ENCODE measurements at places on chromosomes 11 and 22.

DNA sequence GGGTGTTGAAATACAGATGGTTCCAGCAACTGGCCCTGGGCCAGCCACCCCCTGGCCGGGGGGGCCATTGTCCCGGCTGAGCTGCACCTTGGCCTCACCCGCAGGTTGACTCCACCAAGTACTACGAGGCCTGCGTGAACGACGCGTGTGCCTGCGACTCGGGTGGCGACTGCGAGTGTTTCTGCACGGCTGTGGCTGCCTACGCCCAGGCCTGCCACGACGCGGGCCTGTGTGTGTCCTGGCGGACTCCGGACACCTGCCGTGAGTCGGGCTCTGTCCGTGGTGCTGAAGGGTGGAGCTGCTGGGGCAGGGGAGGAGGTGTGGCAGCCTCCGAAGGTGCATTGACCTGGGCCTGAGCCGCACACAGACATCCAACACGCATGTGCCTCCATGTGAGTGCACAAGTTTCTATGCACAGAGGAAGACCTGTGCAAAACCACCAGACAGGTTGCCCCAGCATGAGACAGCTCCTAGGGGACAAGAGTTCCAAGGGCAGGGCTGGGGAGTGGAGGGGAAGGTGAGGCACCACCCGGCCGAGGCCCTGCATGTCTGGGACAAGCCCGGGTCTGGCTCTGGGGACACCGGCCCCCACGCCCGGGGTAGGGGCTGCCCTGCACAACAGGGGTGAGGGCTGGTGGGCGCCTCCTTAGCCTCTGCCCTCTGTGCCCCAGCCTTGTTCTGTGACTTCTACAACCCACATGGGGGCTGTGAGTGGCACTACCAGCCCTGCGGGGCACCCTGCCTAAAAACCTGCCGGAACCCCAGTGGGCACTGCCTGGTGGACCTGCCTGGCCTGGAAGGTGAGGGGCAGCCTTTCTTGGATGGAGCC is 16.1 kb downstream of the MUC5B start:
- DNase-seq = no peak

- no peak for DNase-seq
Measured at GRCh38 chr11:36574486-36574885, 6.7 kb downstream of the RAG1 start.

GRCh38 chr22:49297871-49298721 is 529.6 kb downstream of the BRD1 start:
- DNase-seq = no peak

DNA sequence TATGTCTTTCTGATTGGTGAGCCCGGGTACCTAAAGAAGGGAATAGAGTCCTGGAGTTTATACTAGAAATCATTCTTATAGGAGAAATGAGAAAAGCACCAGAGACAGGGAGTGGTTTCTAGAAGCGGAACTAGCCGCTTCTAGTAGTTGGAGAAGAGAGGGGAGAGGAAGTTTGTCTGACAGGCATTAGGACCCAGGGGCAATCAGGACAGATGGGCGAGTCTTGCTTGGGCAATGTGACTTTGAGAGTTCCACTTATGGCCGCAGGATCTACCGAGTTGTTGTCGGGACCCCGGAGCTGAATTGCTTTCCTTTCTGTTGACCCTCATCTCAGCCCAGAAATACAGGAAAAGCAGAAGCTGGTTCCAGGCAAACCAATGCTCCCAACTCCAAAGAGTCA is 596.8 kb upstream of the CNTN5 start:
- no peak for DNase-seq

- DNase-seq = no peak
Measured at GRCh38 chr11:68690671-68691401, 6.5 kb downstream of the GAL start.

GRCh38 chr22:29992341-29993275 is 87.7 kb upstream of the HORMAD2 start:
- DNase-seq = no peak

DNA sequence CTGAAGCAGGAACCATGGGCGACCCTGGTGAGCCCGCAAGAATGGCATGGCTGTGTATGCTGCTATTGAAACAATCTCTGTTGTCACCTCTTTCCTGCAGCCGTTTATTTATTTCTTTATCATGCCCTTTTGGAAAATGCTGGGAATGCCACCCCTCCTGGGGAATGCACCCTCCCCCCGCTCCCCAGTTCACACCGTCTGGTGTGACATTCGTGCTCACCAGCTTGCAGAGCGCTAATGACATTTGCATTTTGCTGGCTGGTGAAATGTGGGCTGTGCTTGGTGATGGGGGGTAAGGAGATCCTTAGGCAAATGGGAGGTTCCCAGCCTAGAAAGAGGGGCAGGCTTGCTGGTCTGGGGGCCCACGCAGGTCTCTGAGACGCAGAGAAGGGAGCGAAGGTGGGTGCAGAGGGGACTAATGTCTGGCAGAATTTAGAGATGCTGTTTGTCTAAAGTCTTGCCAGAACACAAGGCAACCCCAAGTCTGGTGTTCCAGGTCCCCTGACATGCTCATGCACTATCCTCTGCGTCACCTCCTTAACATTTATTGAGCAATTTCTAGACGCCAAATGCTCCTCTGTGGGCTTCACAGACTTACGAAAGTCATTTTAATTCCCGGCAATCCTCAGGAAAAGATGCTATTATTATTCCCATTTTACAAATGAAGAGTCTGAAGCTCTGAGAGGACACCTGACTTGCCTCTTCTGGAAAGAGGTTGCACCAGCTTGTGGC is 91.7 kb downstream of the TP53I11 start:
- DNase-seq = no peak

- no peak for DNase-seq
Measured at GRCh38 chr22:31646186-31647019, 15.6 kb downstream of the PISD start.

GRCh38 chr22:19948057-19948760 is 6.6 kb upstream of the TXNRD2 start:
- DNase-seq = no peak

- no peak for DNase-seq
Measured at GRCh38 chr11:606245-606644, 9.5 kb downstream of the IRF7 start.

- DNase-seq = no peak
Measured at GRCh38 chr11:103946793-103947545, 89.5 kb upstream of the DDI1 start.

DNA sequence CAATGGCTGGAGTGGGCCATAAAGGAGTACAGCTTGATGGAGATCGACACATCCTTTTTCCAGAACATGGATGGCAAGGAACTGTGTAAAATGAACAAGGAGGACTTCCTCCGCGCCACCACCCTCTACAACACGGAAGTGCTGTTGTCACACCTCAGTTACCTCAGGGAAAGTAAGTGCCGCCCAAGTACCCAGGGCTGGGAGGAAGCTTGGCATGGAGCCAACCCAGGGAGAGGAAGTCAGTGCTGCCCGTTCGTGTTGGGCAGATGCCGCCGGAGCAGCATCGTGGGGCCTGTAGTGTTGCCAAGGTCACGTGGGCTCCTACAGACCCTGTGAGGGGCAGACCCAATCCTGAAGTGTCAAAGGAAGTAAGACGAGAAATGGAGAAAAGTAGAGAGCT is 78.9 kb downstream of the FLI1 start:
- DNase-seq = no peak

- DNase-seq = peak; percentile 86
Measured at GRCh38 chr11:66981976-66982578, 7.0 kb downstream of the C11orf86 start.

DNA sequence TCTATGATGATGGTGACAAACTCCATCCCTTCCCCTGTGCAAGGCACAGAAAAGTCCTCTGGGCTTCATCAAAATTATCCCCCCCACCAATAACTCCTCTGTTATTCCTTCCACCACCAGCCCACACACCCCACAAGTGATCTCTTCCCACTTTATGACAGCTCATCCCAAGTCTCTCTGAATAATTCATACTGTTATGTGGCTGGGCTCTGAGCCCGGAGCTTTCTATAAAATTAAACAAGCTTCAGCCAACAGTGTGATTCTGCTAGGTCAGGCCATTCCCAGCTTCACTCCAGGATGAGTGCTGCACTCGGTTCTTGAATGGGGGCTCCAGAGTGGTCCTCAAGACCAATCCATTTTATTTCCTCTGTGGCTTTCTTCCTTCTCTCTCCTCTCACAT is 83.0 kb downstream of the INSC start:
- DNase-seq = no peak

DNA sequence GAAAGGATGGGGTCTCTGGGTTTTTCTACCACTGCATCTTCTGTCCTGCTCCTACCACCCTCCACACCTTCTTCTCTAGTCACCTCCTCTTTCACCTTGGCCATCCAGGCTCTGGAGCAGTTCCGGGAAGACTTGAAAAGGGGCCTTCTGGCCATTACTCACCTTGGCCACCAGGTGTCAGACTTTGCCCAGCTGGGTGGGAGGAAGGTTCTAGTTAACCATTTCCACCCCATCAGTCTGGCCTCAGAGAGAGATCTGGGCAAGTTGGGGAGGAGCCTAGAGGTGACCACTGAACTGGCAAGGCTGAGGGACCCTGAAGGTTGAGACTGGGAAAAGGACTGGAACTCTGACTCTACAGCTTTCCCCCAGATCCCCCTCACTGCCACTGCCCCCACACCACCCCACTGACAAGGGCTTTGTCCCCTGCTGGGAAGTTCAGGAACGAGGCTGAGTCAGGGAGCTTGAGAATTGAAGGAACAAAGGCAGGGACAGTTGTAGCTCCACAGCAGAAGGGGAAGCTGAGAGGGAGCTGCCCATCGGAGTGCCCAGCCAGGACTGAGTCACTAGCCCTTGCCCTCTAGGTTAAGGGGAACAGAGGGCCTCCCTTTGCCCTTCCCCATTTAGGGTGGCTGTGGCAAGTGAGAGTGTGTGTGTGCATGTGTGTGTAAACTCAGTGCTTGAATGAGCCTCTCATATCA is 3.7 kb upstream of the POLD4 start:
- no peak for DNase-seq

DNA sequence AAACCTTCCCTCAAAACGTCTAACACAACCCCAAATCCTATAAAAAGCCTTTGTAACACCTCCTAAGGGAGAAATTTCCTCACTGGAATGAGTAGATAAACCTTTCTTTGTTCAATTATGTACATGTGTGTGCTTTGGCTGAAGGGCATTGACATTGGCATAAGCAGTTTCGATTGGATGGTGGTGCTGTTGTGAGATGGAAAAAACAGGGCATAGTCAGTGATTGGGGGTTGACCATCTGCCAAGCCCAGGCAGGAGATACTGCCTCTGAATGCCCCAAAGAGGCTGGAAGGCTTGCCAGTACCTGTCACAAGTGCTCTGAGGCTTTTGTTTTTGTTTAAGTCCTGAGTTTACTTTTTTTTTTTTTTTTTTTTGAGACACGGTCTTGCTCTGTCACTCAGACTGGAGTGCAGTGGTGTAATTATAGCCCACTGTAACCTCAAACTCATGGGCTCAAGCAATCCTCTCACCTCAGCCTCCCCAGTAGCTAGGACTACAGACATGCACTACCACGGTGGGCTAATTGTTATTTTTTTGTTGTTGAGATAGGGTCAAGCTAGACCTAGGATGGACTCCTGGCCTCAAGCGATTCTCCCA is 1.2 kb upstream of the CCDC117 start:
- no peak for DNase-seq

- no peak for DNase-seq
Measured at GRCh38 chr11:3201677-3202181, 16.9 kb downstream of the MRGPRG start.

- DNase-seq = no peak
Measured at GRCh38 chr11:126518972-126519690, 163.6 kb downstream of the ST3GAL4 start.

GRCh38 chr11:2114430-2115241 is 24.6 kb downstream of the IGF2 start:
- no peak for DNase-seq

GRCh38 chr11:1450949-1451710 is 35.4 kb downstream of the MOB2 start:
- no peak for DNase-seq

- DNase-seq = no peak
Measured at GRCh38 chr11:94933223-94934130, 39.9 kb downstream of the CWC15 start.

DNA sequence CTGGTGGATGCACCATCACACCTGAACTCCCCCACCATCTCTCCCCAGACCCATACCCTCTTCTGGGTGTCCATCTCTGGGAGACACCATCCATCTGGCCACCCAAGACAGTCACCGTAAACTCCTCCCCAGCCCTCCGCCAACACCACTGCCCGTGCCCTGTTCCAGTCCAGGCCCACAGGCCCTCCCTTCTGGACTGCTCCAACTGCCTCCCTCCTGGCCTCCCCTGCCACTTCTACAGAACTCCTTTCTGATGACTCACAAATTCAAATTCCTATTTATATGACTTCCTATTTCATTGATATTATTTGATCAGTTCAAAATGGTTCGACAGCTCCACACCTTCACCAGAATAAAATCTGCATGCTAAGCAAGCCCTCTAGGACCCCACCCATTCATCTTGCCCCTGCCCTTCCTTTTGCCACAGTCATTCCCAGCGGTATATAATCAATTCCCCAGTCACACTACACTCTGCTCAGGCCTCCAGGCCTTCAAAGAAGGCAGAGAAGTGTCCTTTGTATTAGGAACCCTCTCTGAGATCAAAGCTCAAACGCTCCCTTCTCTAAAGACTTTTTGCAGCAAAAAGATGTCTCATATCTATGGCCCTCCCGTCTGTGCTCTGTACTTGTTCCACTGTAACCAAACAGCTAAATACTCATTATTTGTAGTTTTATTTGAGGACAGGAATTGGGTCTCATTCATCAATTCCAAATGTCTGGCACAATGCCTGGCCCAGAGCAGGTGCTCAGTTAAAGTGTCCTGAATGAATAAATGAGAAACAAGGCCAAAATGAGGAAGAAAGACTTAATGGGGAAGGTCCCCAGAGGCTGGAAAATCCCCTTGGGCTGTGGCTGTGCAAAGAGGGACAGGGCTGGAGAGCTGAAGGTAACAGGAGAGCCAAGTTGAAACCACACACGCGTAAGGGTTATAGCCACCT is 29.0 kb downstream of the MYH9 start:
- no peak for DNase-seq

- no peak for DNase-seq
Measured at GRCh38 chr11:69310934-69311766, 17.2 kb downstream of the MYEOV start.

DNA sequence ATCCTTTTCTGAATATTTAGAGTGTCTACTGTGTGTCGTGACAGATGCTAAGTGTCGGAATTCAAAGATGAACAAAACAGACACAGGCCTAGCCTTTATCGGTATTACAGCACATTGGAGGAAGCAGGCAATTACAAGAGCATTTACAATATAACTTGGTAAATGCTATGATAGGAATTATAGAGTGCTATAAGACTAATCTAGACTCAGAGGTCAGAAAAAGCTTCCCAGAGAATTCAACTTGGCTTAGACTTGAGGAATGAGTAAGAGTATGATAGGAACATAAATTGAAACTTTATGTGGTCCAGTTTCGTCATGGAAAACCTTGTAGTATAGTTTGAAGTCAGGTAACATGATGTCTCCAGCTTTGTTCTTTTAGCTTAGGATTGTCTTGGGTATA is 395.7 kb upstream of the FAT3 start:
- no peak for DNase-seq

Data from omental fat pad (tissue), 4 donors.